ENCODE measurements at places on chromosomes 6 and 20.

DNA sequence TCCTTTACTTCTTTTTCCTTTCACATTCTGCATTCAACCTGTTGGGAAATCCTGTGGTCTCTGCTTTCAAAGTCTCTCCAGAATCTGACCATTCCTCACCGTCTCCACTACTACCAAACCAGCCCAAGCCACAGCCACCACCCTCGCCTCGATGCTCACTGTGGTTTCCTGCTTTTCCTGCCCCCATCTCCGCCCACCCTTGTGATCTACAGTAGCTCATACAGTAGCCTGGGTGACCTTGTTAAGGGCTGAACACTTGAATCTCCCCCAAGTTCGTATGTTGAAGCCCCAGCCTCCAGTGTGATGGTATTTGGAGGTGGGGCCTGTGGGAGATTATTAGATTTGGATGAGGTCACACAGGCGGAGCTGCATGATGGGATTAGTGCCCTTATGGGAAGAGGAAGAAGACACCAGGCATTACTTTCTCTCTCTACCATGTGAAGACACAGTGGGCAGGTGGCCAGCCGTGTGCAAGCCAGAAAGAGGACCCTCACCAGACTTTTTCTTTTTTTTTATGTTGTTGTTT is 189.0 kb upstream of the UST start:
- DNase-seq = no peak

GRCh38 chr6:77487808-77488425 is 24.6 kb upstream of the HTR1B start:
- no peak for DNase-seq

DNA sequence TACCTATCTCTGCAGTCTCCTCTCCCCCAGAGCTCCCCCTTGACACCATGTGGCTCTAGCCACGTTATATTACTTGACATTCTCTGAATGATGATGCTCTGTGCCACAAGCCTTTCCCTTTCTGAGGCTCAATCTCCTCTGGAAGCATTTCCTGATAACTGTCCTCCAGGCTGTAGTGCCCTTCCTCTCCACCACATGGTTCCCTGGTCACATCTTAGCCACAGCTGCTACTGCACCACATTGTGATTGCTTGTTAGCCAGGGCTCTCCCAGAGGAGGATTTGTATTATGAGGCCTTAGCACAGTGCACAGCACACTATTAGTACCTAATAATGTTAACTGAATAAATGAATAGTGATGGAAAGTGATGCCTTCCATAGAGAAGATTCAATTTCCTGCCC is 63.9 kb upstream of the RCAN2 start:
- DNase-seq = no peak

- no peak for DNase-seq
These were observed 1420.2 kb downstream of the GRIK2 start for GRCh38 chr6:102813489-102814275.

- no peak for DNase-seq
These were observed 477.9 kb upstream of the MANEA start for GRCh38 chr6:95099410-95099809.

GRCh38 chr20:53141201-53142050 is 169.3 kb downstream of the TSHZ2 start:
- DNase-seq = no peak

DNA sequence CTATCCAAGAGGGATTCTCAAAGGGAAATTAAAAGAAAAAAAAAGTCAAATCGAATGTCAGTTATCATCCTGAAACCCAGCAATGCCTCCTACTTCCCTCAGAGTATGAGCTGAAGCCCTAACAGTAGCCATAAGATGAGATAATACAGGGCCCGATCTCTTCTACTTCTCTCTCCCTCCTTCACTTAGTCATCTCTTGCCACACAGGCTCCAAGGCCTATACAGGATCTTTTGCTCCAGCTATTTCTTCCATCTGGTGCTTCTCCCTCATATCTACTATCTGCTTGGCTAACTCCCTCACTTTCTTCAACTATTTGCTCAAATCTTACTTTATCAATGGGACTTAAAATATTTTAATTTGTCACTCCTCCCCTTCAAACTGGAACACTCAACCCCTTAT is 215.3 kb downstream of the RNGTT start:
- DNase-seq = no peak

DNA sequence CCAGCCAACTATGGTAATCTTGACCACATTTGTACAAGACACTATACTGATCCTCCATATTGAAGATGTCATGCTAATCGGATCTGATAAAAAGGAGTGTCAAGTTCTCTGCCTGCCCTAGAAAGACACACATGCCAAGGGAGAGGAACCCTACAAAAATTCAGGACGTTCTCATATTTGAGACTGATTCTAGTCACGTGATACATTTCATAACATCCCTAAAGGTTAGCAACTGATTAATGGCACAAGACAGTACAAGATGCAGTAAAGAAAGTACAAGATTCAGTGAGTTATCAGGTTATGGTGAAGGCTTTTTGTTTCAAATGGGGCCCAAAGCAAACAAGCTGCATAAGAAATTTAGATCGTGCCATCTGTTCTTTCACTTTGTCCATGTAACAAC is 190.7 kb upstream of the MOCS1 start:
- no peak for DNase-seq

DNA sequence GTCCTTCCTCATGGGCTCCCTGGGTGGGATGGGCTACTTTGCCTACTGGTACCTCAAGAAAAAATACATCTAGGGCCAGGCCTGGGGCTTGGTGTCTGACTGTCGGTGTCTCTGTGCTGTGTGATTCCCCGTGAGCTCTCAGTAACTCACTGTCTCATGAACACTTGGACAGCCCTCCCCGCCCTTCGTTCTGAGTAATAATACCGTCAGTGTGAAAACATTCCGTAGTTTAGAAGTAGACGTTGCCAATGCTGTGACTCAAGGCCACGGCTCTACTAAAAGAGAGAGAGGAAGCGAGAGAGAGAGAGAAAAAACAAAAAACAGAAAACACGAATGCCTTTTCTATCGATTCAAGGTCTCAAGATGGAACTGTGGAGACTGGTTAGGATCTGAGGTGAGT is 31.8 kb downstream of the FITM2 start:
- DNase-seq = no peak

- no peak for DNase-seq
These were observed 29.3 kb downstream of the CDH4 start for GRCh38 chr20:61281286-61281795.

DNA sequence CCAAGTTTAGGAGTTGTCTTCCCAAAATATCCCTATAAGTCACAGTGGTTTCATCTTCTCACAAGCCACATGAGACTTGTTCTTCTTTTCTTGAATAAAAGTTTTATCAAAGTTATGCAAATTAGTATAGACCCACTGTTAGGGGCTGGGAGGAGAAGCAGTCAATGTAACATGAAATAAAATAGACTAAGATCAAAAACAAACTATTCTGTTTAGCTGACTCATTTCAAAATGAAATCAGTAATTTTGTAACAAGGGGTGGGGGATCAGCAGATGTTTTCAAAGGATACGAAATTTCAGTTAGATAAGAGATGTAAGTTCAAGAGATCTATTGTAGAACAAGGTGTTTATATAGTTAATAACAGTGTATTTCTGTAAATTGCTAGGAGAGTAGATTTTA is 339.6 kb upstream of the PRDM1 start:
- no peak for DNase-seq

DNA sequence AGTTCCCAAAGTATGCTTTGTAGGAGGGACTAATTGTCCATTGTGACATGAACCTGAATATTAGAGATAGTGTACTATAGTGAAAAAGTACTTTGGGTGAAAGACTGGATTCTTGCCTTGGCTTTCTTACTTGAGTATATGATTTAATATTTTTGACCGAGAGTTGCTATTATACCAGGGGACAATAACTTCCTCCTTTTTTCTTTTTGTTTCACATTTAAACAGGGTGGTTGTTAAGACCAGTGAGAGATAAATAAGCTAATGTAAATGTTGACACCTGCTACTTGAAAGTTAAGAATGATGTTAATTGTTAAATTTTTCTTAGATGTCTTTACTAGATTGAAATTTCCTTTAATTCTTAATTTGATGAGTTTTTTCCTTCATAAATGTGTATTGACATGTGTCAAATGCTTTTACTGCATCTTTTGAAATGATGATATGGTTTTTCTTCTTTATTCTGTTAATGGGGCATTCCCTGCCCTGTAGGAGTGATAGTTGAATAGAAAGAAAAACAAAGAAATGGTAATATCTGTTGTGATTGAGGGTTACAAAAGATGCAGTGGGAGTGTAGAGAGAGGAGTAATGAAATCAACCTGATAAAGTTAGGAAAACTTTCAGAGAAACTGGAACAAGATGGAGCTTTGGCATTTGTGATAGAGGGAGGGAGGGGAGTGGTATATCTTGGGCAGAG is 48.4 kb downstream of the ZFAND3 start:
- DNase-seq = no peak

GRCh38 chr6:119858901-119859300 is 509.3 kb upstream of the MAN1A1 start:
- DNase-seq = no peak

DNA sequence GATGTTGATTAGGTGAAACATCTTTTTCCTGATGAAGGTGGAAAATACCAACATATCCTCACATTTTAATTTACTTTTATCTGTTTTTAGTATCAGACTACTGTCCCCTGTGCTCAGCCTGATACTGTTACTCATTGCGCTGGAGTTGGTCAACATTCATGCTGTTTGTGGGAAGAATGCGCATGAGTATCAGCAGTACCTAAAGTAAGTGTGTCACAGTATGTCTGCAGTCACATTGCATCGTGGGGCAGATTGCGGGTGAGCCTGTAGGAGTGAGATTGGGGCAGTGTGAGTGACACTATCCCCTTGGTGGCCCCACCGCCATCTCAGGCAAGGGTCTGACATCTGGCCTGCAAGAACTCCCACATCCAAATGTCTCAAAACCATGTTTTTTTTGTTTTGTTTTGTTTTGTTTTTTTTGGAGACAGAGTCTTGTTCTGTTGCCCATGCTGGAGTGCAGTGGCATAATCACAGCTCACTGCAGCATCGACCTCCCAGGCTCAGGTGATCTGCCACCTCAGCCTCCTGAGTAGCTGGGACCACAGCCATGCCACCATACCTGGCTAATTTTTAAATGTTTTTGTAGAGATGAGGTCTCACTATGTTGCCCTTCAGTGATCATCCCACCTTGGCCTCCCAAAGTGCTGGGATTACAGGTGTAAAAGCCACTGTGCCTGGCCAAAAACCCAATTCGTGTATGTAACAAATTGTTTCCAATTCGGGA is 27.8 kb downstream of the ERMARD start:
- no peak for DNase-seq

DNA sequence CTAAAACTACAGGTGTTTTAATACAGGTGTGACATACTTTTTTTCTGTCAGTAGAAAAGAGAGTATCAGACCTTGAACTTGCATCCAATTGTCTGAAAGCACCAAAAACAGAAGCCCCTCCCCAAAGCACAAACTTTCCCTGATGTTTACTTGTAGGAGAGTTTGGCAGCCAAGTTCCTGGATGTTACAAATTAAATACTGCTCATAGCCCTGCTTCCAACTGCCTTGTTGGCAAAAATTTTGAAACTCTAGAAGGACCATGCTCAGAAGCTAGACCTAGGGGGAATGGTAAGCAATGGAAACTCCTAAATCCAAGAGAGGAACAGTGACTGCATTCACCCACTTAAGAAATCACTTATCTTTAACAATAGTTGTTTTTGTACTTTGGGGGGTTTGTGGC is 17.0 kb upstream of the ARG1 start:
- DNase-seq = no peak

DNA sequence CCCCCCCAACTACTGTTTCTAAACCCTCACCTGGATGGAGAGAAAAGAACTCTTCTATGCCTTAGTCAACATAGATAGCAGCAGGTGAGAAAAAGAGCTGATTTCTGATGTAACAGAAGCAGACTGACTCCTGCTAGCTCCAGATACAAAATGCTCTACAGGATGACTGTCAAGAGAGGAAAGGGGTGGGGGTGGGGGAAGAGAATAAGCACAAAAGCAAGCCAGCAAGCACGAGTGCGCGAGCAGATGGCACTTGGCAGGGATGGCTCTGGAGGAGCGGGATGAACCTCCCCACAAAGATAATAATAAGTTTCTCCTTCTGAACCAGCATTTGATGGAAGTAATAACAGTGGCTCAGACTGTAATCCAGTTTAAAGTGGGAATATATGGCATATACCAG is 45.6 kb upstream of the SPDEF start:
- peak; percentile 18 for DNase-seq
